ENCODE measurements at places on chromosomes 11 and 22.

DNA sequence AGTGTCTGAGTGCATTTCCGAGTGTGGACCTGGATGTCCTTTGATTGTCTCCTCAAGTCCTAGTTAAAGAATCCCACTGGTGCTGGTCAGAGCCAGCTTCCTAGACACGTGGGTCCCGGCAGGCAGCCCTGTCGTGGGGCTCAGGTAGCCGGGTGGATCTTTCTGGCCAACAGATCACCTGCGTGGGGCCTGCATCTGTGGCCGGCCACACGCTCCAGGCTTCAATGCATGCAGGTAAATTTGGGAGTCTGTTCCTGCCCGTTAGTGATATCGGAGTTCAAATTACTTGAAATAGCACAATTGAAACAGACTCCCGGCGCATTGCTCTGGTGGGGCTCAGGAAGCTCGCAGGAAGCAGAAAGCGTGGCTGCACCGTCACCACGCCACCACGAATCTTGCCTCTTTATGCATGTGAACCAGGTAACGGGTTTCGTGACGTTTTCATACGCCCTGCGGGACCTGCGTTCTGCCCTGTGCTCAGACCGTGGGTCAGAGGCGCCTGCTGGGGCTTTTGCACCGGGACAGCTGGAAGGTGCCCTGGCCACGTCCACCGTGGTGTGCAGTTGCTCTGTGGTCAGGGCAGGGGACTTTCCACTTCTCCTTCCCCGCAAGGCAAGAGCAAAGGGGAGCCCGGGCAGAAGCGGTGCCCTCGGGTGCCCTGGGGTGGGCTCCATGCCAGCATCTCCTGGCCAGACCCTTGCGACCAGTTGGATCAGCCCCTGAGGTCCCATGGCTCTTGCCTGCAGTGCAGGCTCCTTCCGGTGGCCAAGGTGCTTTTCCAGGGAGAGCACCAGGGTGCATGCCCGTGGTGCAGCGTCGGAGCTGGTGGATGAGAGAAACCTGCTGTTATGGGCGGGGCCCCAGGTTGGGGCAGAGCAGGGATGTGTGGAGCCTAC, 803.5 kb downstream of the BRD1 start:
- no peak for DNase-seq

- DNase-seq = no peak
Measured at GRCh38 chr11:76167590-76167989, 38.7 kb downstream of the WNT11 start.

GRCh38 chr11:131845255-131845654, 474.8 kb downstream of the NTM start:
- DNase-seq = no peak

- no peak for DNase-seq
Measured at GRCh38 chr11:133197425-133197824, 334.9 kb downstream of the OPCML start.

GRCh38 chr11:73586791-73587190, 11.1 kb downstream of the FAM168A start:
- DNase-seq = no peak

All from stimulated activated CD4-positive, alpha-beta T cell treated with anti-CD3 and anti-CD28 coated beads, Interleukin-1b, Interleukin-23, amount 100 ng/mL, for 48 hours (primary cell).